Activated CD8-positive, alpha-beta memory T cell treated with anti-CD3 and anti-CD28 coated beads for 1 hour (primary cell): ENCODE measurements at places on chromosomes 2 and 18.

DNA sequence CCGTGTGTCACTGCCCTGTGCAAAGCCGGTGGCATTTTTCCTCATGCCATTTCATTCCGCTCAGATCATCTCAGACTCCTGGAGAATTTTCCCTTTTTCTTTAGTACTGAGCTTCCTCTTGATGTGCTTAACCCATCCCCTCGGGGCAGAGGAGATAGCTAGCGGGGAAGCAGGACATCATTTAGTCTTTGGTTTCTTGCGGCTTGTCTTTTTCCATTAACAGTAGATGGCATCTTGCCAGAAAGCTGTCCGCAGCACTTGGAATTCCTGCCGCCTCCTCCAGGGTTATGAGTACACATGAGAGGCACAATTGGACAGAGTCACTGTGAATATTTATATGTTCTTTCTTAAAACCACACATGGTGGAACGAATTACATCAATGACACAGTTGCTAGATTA, 226.6 kb downstream of the ALPK2 start:
- no peak for DNase-seq

- DNase-seq: no peak
These were observed 60.8 kb downstream of the HS1BP3 start for GRCh38 chr2:20589975-20590703.

GRCh38 chr18:34789768-34790344, 79.8 kb downstream of the DTNA start:
- no peak for DNase-seq

DNA sequence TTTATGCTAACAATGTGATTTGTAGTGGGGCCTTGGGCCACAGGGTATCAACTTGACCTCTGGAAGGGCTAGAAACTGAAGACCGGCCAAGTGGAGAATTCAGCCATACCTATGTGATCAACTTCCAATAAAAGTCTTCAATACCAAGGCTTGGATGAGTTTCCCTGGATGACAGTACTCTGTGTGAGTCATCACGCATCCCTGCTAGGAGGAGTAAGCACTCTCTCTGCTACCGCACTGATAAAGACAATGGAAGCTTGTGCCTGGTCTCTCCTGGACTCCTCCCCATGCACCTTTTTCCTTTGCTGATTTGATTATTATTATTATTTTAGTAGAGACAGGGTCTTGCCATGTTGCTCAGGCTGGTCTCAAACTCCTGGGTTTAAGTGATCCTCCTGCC, 58.1 kb downstream of the SKA1 start:
- no peak for DNase-seq

DNA sequence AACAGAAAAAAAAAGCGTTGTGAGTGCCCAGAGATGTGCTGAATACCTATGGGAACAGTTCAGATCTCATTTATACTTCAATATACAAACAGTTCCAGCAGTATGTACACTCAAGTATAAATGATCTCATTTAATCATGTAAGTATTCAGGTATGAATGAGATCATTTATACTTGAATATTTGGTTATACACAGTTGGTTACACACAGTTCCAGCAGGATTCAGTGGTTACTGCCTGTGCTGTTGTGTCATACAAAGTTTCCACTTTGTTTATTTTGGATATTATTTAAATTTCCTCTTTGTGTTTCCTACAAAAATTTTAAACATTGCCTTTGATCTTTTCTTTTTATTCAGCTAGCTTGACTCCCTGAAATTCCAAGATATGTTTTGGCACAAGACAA, 293.5 kb upstream of the SLC39A10 start:
- no peak for DNase-seq

GRCh38 chr2:28465148-28465885, 30.5 kb upstream of the PLB1 start:
- DNase-seq: no peak

GRCh38 chr2:221649051-221649775, 77.1 kb upstream of the EPHA4 start:
- no peak for DNase-seq

GRCh38 chr2:34787341-34787740, 1188.2 kb upstream of the FAM98A start:
- DNase-seq: no peak

GRCh38 chr2:236086403-236086970, 81.7 kb downstream of the GBX2 start:
- DNase-seq: no peak

DNA sequence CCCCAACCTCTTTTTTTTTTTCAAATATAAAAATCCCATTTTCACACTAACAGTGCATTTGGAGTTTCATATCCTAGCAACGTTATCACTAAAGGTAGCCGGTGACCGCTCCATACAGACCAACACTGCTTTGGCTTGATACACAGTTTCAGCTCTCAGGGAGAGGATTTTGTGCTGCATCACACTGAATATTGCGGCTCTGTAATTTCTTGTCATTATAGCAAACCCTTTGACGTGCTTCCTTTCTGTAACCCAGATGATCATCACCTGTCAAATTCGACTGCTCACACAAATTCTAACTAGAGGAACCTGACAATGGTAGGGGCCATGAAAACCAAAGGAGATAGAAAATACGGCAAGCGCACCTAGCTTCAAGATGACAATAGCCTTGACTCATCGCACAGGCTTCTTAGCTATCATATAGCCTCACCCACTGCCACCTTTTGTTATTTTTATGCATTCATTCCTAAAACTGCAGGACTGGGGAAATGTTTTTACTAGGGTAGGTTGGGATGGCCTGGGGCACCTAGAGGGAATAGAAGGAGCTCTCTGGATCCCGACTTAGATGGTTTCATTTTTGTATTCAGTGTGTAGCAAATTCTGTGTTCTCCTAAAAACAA, 582.9 kb upstream of the PIK3C3 start:
- no peak for DNase-seq
